Thoracic aorta (tissue), 2 donors: ENCODE measurements at places on chromosomes 7 and 10. TPM values are rescaled to one million over a fixed set of nuclear protein-coding genes. Genes with fewer than 3 reads are reported as not detected.

GRCh38 chr7:123944395-123944794 lies 19.4 kb downstream of the SPAM1 start:
- DNase-seq = no peak

Gene CPSF4
- total RNA-seq = 48.2 TPM

GRCh38 chr10:31761156-31761555 lies 167.5 kb downstream of the ARHGAP12 start:
- DNase-seq = no peak

DNA sequence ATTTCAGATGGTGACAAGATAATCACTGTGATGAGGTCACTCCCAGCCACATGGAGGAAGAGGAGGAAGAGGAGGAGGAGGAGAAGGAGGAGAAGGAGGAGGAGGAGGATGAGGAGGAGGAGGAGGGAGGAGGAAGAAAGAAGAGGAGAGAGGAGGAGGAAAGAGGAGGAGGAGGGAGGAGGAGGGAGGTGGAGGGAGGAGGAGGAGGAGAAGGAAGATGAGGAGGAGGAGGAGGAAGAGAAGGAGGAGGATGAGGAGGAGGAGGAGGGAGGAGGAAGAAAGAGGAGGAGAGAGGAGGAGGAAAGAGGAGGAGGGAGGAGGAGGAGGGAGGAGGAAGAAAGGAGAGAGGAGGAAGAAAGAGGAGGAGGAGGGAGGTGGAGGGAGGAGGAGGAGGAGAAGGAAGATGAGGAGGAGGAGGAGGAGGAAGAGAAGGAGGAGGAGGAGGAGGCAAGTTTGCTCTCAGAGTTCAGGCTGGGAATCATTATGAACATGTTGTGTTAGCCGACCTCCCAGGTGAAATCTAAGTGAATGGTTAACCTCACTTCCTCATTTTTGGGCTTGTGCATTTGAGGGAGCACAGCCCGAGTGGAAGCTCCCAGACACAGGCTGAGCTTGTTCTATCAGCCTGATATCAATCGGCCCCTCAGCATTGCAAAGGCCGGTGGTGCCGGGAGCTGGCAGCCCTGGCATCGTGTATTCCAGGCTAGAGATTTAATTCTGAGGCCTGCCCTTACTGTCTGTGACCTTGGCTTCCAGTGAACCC lies 236.2 kb upstream of the PITRM1 start:
- DNase-seq = no peak
